ENCODE measurements at places on chromosomes 5 and 9.

- DNase-seq, result no peak
These were observed 1.6 kb downstream of the URM1 start for GRCh38 chr9:128372784-128373183.

GRCh38 chr5:52983731-52984636, 5.2 kb upstream of the ITGA2 start:
- DNase-seq, result no peak

DNA sequence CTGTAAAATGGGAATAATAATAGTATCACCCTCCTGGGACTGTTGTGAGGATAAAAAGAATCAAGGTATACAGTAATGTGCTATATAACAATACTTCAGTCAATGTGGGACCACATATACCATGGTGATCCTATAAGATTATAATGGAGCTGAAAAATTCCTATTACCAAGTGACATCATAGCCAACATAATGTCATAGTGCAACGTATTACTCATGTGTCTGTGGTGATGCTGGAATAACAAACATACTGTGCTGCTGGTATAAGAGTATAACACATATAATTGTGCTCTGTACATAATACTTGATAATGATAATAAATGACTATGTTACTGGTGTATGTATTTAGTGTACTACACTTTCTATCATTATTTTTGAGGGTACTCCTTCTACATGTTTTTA, 38.1 kb downstream of the LIFR start:
- DNase-seq, result no peak

DNA sequence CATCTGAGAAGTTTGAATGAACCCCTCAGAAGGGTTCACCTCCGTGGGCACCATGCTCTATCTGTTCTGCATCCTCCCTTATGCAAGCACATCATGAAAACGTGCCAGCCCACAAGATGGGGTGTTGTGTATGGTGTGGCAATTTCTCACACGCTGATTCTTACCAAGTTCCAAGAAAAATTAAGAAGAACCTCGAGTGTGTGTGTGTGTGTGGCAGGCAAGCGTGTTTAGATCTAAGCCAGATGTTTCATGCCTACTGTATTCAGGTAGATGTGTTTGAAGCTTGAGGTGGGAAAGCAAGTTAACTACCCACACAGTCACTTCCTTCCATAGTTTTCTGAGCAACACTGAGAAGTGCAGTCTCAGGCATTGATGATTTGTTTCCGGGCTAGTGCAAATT, 77.7 kb upstream of the GNA14 start:
- DNase-seq, result no peak

GRCh38 chr9:126472198-126472947, 141.4 kb upstream of the LMX1B start:
- no peak for DNase-seq

DNA sequence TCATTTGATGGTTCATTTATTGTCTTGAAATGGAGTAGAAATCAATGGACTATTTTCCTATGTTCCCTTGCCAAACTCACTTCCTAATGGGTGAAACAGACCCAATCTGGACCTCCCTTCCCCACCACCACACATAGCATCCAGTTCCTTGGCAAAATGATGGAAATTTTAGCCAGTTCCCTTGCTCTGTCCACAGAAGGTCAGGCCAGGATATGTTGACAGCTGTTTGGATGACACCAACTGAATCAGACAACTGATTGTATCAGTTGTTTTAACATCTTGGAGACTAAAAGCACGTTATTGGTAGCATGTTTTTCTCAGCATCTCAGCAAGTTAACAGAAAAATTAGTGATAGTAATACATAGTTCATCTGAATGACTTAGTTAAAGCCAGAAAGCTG, 534.8 kb downstream of the PSAT1 start:
- DNase-seq, result no peak
